Activated B cell treated with CpG ODN at 0.5 μM for 24 hours (primary cell): ENCODE measurements at places on chromosomes 2 and 18.

DNA sequence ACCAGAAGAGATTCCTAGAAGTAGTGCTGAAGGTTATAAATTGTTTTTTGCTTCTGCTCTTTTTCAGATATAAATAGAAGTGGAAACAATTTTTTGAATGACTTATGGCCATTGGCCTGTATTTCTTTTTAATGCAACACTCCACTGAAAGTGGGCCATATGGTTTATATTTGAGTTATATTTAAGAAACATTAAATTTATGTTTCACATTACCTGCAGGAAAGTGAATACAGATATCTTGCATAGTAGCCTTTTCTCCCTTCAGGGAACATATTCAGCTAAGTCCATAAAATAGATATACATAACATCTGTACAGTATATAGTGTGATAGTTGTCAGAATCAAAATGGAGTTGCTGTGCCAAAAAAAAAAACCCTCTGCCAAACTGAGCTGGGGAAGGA lies 53.1 kb upstream of the EFEMP1 start:
- no peak for DNase-seq

GRCh38 chr18:5413447-5413846 lies 117.9 kb upstream of the ZBTB14 start:
- no peak for DNase-seq

DNA sequence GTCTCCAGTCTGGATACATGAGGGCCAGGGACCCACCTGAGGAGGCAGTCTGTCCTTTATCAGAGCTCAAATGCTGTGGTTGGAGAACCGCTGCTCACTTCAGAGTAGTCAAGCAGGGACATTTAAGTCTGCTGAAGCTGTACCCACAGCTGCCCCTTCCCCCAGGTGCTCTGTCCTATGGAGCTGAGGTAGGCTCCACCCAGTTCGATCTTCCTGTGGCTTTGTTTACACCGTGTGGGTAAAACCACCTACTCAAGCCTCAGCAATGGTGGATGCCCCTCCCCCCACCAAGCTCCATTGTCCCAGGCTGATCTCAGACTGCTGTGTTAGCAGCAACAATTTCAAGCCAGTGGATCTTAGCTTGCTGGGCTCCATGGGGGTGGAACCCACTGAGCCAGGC lies 731.4 kb upstream of the HS6ST1 start:
- DNase-seq: no peak

DNA sequence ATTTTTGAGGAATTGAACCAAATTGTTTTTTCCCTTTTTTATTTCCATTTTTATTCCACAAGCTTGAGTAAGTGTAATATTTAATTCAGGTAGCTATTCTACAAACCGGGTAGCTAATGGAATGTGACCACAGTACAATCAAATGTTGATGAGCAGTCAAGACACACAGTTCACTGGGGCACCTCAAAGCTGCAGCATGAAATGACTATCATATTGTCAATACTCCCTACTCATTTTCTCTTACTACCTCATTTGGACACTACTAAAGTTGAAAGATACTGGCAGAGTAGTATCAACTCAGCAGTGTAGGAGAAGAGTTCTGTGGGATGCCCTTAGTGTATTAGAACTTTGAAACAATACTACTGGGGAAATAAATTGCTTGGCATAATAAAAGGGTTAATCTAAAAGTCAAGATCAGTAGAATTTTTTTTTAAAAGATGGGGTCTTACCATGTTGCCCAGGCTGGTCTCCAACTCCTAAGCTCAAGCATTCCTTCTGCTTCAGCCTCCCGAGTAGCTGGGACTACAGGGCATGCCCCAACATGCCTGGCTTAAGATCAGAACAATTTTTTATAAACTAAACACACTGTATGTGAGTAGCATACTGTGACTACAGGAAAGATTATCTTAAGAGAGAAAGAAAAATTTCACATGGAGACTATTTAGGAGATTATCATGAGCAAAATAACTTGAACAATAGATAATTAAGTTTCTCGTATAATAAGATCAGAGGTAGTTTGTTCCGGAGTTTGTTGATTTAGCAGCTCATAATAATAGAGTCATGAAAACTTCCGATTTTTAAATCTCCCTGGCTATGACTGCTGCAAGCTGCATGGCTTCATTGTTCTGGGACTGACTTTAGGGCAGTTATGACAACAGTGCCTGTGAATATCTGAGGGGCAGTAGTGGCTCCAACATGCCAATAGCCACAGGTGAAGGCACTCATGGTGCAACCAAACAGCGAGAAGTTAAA lies 43.7 kb downstream of the MYO3B start:
- no peak for DNase-seq

DNA sequence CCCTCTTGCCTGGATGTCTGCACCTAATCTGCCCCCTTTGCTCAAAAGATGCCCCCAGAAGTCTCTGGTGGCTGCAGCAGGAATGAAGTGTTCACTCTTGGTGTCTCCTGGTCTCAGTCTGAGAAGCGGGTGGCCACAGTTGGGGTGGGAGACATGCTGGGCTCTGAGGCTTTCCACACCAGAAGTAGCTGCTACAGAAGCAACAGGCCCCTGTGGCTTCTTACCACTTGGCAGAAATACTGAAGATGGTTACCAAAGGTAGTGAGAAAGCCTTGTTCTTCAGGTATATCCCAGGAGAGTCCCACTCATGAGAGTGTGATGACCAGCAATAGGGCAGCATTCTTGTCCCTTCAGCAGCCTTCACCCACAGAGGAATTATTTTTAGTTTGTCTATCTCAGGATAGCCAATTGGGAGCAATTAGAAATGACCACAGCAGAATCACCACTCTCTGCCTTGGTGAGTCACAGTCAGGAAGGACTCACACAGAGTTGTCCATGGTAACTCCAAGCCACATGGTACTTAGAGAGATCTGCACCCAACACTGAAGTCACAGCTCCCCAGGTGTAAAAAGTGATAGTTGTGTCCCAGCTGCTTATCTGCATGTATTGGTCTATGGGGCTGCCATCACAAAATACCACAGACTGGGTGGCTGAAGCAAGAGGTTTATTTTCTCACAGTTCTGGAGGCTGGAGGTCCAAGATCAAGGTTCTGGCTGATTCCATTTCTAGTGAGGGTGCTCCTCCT lies 169.8 kb upstream of the ID2 start:
- no peak for DNase-seq
